ENCODE measurements at places on chromosomes 6 and 20.

GRCh38 chr20:916825-917224 is 691 bp upstream of the ANGPT4 start:
- DNase-seq = no peak

DNA sequence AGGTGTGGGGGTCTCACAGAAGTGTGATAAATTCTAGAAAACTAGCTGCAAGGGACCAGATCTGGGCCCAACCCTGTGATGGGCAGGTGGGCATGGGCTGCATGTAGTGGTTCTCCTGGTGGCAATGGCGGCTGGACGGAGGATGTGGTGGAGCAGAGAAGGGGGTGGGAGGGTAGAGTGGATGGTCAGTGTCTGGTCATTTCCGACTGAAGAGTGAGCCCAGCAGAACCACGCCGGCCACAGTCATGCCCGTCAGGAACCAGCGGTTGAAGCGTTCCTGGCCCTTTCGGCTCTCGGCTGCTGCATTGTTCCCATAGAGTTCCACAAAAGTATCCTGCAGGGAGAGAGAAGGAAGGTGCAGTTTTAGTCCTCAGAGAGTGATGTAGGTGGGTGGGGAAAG is 28.0 kb downstream of the COX4I2 start:
- DNase-seq = no peak

DNA sequence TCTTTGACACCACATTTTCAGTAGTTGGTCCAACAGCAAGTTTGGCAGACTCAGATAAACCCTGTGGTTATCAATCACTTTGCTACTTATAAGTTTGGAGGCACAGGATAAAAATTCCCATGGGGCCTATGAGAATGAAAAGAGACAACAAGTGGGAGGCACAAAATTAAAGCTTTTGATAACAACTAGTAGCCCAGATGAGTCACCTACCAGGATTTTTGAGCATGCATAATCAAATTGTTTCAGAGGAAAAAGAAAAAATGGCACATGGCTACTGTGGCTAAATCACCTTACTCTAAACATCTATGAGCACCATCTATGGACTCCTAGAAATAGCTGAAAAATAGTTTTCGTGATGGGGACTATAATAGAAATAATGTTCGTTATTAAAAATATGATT is 40.8 kb upstream of the BMP5 start:
- DNase-seq = no peak

DNA sequence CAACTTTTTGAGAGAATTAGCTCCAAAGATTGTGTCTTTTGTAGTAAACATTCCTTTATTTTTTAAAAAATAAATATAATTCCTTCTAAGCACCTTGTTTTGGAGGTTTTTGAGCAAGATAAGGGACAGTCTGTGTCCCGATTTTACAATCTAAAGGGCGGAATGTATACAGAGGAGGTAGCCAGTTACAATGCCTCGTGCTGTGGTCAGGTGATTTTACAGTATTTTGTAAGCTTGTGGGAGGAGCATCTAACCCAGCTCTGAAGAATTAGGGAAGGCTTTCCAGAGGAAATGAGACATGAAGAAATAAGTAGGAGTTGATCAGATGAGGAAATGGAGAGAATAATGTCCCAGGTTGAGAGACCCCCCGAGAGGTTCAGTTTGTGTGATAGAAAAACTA is 1.3 kb downstream of the HINT3 start:
- no peak for DNase-seq

DNA sequence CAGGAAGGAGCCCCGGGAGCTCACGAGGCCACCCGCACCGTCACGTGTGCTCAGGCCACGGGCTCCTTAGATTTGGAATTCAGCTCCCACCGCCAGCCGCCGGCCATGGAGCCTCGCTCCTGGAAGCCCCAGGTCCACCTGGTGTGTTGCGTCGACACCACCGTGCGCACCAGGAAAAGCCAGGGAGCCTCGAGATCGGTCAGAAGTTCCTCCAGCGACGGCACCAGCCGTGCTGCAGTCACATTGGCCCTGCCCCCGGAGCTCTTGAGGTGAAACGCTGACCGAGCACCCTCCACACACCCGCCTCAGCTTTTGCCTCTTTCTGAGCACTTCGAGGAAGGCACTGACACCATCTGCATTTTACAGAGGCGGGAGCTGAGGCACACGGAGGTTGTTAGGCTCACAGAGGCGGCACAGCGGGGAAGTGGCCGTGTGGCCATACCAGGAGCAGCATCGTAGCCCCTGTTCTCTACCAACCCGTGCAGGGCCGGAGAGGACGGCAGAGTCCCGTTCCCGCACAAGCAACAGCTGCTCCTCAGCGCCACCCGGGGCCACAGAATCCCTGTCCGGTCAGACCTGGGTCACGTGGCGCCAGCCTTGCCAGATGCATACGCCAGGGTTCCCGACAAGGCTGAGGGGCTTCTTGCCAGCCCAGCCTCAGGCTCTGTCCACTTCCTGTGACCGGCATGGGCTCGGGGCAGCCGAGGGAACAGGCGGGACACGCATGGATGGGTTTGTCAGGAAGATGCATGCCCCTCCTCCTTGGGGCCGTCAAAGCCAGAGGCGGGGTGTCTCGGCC is 7.6 kb downstream of the NKAIN4 start:
- DNase-seq = no peak

GRCh38 chr20:57570920-57571319 is 10.0 kb downstream of the PCK1 start:
- no peak for DNase-seq

- peak; percentile 53 for DNase-seq
These were observed 66.8 kb upstream of the IYD start for GRCh38 chr6:150301846-150302519.

DNA sequence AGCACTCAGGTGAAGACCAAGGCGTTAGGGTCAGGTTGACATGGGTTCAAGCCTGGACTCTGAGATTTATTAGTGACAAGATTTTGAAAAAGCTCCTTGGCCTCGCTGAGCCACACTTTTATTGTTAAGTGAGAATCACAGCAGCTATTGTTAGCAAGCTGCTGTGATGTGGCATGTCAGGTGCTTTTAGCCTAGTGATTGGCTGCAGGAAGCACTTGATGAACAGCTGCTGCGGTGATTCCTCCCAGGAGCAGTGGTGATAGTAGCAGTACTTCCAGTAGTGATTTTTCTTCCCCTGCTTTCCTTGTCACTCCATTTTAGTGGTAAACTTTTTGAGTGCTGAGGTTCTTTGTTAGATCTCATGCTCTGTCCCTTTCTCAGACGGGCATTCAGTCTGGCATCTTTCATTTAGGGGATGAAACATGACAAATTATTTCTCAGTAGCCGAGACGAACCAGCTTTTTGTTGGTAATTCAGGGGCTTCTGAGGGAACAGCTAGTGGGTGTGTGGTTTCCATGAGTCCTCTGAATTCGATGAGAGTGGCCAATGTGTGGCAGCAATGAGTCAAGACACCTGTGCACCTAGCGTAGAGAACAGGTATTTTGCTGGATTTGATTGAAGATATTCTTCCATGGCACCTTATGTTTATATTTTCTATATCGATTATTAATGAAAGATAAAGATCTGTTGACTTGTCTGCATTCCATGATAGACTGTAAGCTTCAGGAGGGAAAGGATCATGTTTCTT is 696.7 kb downstream of the DHX35 start:
- no peak for DNase-seq

Data from GM20000 (cell line).